Panc1 (cell line): ENCODE measurements at places on chromosomes 5 and 9. TPM values are rescaled to one million over a fixed set of nuclear protein-coding genes. Genes with fewer than 3 reads are reported as not detected.

PCDHA9 gene
- total RNA-seq, result 0.21 TPM

BTNL8 gene
- total RNA-seq, result not detected

CDC20B gene
- 0.08 TPM for total RNA-seq

- no peaks in the 10 kb centered on the region for H3K4me1 ChIP-seq
- no peaks in the 10 kb centered on the region for H3K27me3 ChIP-seq
- no peak overlapping the region for H3K27ac ChIP-seq
- H3K4me3 ChIP-seq, result no peak overlapping the region
These were observed 40.8 kb upstream of the GNPDA1 start for GRCh38 chr5:142053426-142054151.

GRCh38 chr9:137146527-137146918, 7.6 kb downstream of the GRIN1 start:
- H3K27me3 ChIP-seq, result no peaks in the 10 kb centered on the region
- H3K27ac ChIP-seq, result no peak overlapping the region
- DNase-seq, result no peak
- H3K4me1 ChIP-seq, result no peaks in the 10 kb centered on the region
